ENCODE measurements at places on chromosomes 2 and 18.

- no peak for DNase-seq
Measured at GRCh38 chr2:99677814-99678213, 188.0 kb upstream of the REV1 start.

GRCh38 chr2:128160616-128161275 lies 69.7 kb downstream of the UGGT1 start:
- DNase-seq, result no peak

DNA sequence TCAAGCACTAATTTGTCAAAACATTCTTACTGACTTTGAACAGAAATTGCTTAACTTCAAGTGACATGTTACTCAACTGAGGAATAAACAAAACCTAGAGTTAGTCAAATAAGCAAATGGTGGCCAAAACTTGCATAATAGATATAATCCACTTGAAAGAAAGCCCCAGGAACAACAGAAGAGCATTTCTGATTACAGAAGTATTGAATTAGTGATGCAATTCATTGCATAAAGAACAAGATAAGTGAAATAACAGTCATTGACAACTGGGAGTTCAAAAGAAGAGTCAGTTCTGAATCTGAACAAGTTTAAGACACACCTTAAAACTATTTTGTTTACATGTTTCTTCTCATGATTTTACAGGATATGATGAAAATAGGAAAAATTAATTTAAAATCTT lies 30.8 kb downstream of the COBLL1 start:
- no peak for DNase-seq

- DNase-seq, result no peak
Measured at GRCh38 chr18:74284191-74284979, 7.4 kb downstream of the CYB5A start.

DNA sequence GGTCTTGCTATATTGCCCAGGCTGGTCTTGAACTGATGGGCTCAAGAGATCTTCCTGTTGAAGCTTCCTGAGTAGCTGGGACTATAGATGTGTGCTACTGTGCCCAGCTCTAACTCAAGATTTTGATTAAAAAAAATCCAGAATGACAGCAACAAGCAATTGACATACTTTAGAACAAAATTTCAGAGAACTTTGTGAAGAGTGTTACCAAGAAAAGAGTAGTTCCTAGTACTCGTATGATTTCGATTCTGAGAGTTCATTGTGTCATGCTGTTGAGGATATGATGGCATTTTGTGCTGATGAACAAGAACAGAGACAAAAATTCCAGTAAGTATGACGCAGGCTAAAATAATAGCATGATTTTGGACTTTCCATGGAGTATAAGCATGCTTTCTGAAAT lies 90.2 kb upstream of the TWSG1 start:
- no peak for DNase-seq

- DNase-seq, result no peak
Measured at GRCh38 chr18:75454022-75454795, 26.7 kb upstream of the SMIM21 start.

GRCh38 chr2:9247786-9248185 lies 41.2 kb downstream of the ASAP2 start:
- DNase-seq, result no peak

DNA sequence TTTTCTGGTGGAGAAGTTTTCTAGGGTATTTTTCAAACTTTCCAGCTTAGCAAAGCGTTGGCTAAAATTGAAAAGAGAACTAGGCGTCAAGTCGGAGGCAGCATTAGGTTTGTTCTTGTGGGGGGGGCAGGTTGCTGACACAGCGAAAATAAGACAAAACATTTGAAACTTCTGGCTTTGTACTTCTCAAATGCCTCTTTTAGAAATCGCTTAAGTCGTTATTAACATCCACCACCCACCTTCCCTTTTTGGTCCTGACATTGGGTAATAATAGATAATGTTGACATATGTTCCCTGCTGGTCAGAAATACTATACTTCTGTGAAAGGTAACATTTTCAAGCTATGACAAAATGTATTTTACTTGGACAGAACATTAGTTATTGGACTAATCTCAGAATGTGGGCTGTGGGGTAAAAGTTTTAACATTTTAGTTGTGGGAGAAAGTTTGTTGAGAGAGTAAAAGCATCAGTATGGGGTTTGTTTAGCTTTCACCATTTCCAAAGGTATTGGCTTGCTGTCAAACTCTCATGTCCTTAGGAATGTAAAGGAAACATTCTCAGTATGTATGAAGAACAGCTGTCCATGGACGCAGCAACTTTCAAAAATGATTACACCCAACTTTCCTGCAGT lies 88.1 kb upstream of the ZEB2 start:
- no peak for DNase-seq

DNA sequence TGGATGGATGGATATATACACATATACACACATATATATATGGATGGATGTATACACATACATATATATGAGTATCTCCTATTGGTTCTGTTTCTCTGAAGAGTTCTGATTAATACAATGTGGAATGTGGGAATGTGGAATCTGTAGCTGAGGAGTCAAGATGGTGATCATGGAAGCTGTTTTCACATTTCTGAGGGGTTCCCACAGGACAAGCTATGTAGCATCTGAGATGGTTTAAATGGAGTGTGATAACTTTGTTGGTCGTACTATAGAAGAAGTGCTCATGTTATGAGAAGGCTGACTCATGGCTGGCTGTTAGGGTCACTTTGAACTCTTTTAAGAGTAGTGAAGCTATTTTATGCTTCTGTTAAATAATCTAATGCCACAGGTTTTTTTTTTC lies 279.7 kb downstream of the MEIS1 start:
- DNase-seq, result no peak

DNA sequence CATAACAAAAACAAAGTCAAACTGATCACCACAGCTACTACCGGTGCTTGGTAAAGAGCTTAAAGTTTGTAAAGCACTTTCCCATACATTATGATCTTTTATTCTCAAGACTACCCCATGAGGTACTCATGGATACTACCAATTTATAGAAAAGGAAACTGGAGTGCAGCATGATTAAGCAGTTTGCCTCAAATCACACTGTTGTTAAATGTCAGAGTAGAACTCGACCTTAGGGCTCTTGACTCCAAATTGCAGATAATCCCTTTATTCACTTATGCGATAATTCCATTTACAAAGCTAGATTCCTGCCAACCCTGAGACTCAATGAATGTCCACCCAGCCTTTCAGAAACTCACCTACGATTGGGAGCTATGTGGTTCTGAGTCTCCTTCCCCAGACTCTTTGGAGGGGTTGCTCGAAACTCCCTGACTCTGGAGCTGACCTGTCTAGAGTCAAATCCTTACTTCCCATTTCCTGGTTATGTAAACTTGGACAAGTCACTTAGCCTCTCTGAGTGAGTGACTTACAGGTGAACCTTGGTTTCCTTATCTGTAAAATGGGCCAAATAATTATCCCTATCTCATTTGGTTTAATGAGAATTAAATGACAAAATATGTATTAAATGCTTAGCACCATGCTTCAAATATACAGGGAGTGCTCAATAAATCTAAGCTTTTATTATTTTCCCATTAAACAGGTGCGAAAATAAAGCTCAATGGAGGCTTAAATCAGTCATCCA lies 47.4 kb downstream of the PSD4 start:
- DNase-seq, result no peak

- no peak for DNase-seq
Measured at GRCh38 chr2:161352719-161353118, 44.5 kb downstream of the PSMD14 start.

DNA sequence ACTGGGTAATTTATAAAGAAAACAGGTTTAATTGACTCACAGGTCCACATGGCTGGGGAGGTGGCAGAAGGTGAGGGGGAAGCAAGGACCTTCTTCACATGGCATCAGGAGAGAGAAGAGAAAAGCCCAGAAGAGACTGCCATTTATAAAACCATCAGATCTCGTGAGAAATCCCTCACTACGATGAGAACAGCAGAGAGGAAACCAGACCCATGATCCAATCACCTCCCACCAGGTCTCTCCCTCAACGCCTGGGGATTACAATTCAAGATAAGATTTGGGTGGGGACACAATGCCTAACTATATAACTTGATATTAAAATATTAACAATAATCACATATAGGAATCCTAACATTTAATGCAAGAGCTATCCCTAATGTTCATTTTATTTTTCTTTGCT lies 31.8 kb downstream of the MEMO1 start:
- DNase-seq, result no peak

- DNase-seq, result no peak
Measured at GRCh38 chr18:61107113-61107512, 226.1 kb upstream of the CDH20 start.

DNA sequence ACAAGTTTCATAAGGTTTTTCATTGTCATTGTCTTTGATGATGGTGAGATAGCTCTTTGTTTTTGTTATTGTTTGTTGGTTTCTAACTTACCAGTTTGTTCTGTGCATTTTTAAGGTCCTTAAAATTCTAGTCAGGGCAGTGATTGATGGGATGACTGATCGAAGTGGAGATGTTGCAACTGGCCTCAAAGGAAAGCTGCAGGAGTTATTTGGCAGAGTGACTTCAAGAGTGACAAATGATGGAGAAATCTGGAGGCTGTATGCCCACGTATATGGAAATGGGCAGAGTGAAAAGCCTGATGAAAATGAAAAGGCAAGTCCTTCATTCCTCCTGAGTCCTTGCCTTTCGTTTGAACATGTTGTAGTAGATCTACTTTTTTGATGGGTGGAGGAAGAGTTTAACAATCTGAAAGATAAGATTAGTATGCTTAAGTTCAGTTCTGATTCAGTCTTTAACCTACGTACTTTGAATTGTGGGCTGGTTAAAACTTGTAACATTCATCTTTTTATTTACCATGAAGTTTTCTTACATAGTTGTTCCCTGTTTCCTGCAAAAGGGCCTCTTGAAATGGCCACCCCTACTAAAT lies 135.8 kb upstream of the LTBP1 start:
- DNase-seq, result no peak

GRCh38 chr2:73301636-73302035 lies 8.3 kb upstream of the EGR4 start:
- no peak for DNase-seq

DNA sequence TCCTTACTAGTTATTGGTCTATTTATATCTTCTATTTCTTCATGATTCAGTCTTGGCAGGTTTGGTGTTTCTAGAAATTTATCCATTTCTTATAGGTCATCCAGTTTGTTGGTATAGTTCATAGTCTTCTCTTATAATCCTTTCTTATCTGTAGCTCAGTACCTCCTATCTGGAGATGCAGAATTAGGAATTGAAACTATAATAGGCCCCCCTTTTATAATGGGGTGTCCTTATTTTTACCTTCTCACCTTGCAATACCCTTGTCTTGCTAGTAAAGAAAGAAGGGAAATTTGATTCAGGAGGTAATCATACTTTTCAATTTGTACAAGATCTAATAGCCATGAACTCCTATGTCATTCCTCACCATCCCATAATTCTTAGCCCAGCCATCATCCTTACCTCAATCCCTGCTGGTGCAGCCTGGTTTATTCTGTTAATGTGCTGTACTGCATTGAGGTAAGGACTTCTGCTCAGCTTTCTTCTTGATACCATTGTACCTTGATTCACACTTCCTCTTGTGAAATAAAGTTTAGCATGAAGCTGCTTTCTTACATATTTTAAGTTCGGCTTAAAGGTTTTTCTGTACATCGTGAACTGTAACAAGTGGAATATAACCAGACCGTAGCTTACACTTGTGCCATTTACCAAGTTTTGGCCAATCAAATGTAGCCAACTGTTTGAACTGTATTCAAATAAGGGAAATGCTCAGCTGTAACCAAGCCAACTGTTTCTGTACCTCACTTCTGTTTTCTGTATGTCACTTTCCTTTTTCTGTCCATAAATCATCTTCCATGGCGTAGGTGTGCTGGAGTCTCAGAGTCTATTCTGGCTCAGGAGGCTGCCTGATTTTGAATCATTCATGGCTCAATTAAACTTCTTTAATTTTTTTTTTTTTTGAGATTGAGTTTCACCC lies 40.1 kb upstream of the PTH2R start:
- no peak for DNase-seq

- no peak for DNase-seq
Measured at GRCh38 chr2:147198651-147199171, 646.1 kb upstream of the ACVR2A start.

- DNase-seq, result no peak
Measured at GRCh38 chr2:54969295-54969939, 80.8 kb downstream of the RTN4 start.

- DNase-seq, result no peak
Measured at GRCh38 chr2:85355521-85355920, 952 bp downstream of the ELMOD3 start.
